DMS79 (cell line): ENCODE measurements at places on chromosomes 16 and 17.
A peak's percentile ranks its signal among the peaks of the same experiment; 100 is the strongest.

GRCh38 chr16:86906623-86907022 is 328.3 kb downstream of the FOXL1 start:
- DNase-seq: peak; percentile 10

DNA sequence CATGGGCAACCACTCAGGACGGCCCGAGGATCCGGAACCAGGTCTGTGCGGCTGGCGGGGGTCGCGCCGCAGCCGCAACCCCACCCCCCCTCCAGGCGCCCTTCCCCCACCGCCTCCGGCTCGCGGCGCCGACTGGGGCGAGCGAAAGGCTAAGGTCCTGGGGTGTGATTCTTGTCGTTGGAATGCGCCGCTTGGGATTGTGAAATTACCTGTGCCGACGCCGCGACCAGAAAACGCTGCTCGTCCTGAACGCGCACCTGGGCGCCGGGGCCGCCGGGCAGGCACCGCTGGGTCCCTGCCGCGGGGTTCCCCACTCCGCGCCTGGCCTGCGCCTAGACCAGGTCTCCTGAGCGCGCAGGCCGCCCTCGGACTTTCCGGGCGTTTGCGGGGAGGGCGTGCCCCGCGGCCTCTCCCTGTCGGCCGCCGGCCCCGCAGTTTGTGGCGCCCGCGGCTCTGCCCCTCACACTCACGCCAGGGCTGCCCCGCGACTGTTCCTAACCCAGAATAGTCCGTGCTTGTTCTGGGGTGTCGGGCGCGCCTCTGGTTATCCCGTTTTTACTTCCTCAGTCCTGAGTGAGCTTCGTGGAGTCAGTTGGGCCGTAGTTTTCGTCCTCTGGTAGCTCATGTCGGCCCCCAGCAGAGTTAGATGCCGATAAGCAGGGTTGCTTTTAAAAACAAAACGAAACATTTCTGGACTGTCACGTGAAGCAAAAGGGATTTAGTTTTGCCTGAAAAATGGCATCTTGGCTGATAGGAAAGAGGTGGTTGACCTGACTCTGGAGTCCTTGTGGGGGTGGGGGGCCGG is 147.2 kb downstream of the SPECC1 start:
- DNase-seq: peak; percentile 5

GRCh38 chr16:22194707-22195444 is 11.2 kb upstream of the EEF2K start:
- DNase-seq: no peak

DNA sequence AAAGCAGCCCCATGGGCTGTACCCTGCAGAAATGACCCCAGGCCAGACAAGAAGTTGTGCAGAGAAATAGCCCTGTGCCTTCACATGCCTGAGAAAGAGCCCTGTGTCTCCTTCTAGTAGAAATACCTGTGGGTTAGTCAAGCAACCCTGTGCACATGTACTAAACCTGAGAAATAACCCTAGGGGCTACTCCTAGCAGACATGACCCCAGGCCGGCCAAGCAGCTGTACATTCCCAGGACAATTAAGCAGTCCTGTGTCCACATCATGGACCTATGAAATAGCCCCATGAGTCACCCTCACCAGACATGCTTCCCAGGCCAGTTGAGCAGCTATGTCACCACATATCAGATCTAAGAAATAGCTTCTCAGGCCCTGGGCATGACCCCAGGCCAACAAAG is 519.7 kb upstream of the CA10 start:
- DNase-seq: no peak

- DNase-seq: no peak
Observed at GRCh38 chr16:88047462-88047861, 96.2 kb downstream of the BANP start.

DNA sequence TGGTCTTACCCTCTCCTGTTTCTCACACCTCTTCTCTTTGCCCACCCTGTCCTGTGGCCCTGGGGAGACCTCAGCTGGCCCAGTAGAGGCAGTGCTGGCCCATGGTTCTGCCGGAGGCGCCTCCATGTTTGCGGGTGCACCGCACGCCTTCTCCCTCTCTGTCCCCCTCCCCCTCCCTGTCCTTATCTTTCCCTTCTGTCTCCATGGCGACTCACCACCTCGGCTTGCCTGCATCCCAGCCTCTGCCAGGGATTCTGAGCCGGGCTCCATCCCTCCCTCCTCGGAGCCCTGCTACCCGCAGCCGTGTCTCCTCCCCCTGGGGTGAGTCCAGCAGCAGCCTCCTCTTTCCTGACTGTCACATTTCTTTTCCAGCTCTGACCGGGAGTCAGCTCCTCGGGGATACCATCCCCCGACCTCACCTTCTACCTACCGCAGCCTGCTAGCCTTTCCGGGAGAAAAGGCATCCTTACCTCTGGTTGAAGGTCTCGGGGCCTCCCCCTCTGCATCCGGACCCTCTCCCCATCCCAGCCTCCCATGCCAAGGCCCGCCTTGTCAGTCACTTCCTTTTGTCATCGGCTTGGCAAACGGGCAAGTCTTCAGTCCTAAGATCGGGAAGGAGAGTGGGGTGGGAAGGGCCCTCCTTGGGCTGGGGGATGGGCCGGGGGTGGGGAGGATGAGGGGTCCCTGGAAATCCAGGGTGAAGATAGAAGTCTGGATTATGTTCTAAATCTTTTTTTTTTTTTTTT is at the start of gene RNF112:
Gene RNF112 (plus strand): TSS at position 358 of the 746 bp plus-strand sequence. CDS start 177 bp downstream, at position 535.
- DNase-seq: no peak

- no peak for DNase-seq
Observed at GRCh38 chr17:47669081-47669480, 19.4 kb downstream of the KPNB1 start.

GRCh38 chr17:77923776-77924513 is 34.6 kb upstream of the TNRC6C start:
- no peak for DNase-seq

DNA sequence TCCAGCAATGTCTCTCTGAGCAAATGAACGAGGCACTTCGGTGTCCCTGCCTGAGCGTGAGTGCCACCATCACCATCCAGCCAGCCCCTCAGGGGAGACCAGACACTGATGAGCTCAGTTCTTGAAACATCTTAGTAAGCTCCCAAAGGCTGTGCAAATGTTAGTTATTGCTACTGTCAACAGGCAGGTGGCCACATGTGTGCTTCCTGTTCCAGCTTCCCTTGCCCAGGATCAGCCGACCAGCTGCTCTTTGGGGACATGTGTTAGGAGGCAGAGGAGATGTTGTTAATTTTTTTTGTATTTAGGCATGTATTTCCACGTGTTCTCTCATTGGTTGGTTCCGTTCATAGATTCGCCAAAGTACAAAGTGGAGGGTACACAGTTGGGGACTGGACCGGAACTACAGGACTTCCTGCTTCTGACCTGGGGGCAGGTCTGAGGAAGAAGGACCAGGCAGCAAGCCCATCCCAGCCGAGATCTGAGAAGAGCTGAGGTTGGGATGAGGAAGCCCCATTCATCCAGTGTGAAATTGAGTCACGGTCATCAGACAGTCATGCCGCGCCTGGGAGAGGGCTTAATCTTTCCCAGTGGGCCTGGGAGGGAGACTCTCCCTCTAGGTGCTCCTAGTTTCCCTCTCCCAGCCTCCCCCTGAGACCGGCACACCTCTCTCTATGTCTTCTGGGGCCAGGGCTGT is 3.8 kb downstream of the TTYH2 start:
- no peak for DNase-seq

DNA sequence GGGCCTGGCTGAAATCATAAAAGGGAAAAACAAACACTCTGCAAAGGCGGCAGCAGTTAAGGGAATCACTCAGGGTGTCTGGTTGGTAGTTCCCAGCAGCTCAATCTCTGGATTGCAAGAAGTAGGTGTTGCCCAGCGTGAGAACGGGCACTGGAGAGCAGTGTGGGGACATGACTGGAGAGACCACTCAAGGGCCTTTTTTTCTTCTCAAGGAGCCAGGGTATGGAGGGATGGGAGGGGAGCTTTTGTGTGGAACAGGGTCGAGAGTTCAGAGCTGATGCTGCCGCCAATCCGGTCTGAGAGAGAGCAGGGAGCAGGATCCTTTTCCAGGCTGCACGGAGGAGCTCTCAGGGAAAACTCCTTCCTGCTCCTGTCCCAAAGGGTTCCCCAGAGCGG is 15.2 kb downstream of the SCNN1B start:
- DNase-seq: peak; percentile 90

- no peak for DNase-seq
Observed at GRCh38 chr17:70078549-70078948, 3.5 kb downstream of the KCNJ16 start.

GRCh38 chr17:41785859-41786226 is 668 bp downstream of the JUP start:
- DNase-seq: peak; percentile 35

DNA sequence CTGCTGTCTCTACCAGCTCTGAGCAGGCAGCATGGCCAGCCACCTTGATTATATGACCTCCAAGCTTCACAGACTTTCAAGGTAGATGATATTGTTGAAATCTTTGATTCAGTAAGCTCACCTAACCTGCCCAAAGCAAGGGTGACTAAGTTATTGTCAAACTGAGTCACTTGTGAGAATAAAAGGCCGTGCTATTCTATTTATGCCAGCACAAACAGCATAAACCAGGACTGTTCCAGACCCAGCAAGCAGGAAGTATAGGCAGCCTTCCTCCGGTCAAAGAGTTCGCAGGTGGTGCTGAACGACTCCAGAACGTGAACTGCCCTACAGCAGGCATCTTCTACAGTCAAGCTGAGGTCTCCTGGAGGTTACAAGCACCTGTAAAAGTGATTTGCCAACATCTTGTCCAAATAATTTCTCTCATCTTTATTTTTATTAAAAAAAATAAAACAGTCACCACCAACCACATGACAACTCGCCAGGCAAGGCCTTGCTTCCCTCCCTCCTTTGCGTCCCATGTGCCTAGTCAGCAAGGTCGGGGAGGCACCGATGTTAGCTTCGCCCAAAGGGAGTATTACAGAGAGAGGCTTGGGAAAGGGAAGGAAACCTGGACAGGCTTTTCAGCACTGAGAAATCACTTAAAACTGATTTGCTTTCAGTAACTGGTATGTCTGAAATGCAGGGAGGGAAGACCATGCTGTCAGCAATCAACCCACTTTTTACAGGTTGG is 10.8 kb downstream of the ARL2BP start:
- no peak for DNase-seq

DNA sequence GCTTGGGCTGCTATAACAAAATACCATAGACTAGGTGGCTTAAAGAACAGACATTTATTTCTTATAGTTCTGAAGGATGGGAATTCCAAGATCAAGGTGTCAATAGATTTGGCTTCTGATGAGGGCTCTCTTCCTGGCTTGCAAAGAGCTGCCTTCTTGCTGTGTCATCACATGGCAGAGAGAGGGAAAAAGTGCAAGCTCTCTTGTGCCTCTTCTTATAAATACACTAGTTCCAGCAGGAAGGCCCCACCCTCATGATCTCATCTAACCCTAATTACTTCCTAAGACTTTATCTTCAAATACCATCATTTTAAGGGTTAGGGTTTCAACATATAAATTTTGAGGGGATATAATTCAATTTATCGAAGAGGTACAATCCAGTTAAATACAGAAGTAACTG is 30.6 kb downstream of the ABCA9 start:
- DNase-seq: no peak

DNA sequence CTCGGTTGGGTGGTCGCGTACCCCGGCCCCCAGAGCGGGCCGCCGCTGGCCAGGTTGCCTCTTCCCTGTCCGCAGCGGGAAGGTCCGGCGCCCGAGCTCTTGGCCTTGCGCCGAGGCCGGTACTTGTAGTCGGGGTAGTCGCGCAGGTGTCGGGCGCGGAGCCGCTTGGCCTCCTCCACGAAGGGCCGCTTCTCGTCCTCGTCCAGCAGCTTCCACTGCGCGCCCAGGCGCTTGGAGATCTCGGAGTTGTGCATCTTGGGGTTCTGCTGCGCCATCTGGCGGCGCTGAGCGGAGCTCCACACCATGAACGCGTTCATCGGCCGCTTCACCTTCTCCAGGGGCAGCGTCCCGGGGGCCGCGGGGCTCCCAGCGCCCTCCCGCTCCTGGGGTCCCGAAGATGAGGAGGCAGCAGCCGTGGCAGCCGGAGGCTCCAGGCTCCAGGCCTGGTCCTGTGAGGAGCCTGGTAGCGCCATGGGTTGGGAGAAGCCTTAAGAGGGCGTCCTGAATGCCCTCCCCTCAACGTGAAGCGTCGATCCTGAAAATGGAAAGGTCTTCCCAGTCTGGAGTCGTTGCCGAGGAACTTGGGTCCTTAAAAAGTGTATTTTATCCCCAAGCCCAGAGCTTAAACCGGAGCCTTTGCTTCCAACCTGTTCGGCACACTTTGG is 558 bp downstream of the SOX15 start:
- no peak for DNase-seq

DNA sequence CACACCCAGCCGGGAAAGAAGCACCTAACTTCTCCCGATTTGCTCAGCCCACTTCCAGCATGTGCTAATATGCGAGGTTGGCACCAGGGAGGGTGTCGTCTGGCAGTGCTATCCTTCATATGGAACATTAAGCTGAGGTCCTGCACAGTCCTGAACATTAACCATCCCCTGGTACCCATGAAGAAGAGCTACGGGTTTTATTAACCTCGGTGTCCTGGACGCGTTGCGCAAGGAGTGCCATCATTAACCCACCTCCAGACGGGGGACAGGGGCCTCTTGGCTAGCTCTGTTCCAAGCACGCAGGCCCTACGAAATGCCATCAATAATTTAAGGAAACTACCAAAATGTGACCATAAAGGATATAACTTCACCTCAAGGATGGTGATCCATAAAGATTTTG is 193.5 kb downstream of the MAF start:
- DNase-seq: no peak

DNA sequence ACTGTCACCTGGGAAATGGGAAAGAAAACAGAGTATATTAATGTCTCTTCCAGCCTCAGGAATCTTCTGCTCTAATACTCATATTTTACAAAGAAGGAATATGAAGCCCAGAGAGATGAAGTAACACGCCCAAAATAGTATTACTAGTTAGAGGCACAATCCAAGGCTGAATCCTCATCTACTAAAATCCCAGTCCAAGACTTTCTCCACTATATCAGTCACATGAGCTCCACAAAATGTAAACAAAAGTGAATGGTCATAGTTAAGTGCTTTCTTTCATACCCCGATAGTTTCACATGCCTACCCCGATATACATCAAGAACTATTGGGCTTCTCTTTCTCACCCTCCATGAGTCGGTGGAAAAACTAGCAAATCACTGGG is 965 bp downstream of the INTS2 start:
- no peak for DNase-seq

GRCh38 chr16:75288181-75288580 is 36.8 kb upstream of the BCAR1 start:
- no peak for DNase-seq

- peak; percentile 41 for DNase-seq
Observed at GRCh38 chr17:80414803-80415625, at the start of gene ENDOV. ENDOV (plus strand) TSS chr17:80415167; CDS start chr17:80415195, 28 bp downstream.

GRCh38 chr16:12565423-12565822 is 238.3 kb downstream of the CPPED1 start:
- no peak for DNase-seq

DNA sequence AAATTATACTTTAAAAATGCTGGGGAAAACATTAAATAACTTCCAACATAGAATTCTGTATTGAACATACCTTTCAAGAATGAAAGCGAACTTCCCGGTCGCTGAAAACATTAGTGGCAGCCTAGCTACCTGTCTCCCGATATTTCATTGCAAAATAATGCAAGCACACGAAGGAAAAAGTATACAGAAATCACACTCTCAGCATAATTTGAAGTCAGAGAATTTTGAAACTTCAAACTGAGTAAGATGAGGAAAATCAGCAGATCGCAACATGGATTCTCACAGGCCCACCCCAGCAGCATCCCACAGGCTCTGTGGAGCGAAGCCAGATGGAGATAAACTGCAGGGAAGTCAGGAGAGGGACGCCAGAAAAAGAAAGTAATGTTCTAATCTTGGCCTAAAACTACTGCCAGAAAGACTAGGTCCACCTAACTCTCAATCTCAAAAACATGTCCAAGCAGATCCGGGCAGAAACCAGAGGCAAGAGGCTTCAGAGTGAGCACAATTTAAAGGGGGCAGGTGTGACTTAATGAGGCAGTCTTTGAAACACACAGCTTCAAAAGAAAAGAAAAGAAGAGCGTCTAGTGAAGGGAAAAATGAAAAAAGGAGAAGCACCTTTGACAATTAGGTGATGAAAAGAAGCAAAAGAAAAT is 4.8 kb upstream of the GOSR1 start:
- no peak for DNase-seq
